ENCODE measurements at places on chromosomes 16 and 17.

GRCh38 chr17:44693609-44694008 lies 4.0 kb upstream of the CCDC43 start:
- no peak for DNase-seq

DNA sequence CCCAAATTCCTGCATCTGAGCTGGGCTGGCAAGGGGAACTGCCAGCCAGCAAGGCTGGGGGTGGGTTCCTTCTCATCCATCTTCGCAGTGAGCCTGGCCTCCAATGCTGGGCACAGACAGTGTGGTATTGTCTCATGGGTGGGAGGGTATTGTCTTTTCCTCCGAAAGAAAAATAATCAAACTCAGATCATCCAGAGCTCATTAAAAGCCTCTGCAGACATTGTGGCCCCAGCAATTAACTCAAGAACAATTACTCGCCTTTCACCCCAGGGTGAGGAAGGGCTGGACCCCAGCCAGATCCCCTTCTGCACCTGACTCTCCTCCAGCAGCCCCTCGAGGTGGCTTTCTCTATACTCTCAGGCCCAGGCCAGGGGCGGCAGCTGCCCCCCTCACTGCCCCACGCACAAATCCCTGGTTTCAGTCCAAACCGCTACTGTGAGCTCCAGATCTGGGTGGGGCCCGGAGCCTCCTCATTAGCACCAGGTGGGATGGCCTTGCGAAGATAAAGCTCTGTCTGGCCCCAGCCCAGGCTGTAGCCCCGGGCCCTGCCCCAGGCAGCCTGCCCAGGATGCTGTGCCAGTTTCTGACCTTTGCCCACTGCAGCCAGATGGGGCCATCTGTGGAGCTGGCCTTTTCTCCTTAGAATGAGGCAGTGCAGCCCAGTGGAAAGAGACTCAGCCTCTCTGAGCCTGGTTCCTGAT lies 2.3 kb upstream of the KRT15 start:
- DNase-seq: no peak

DNA sequence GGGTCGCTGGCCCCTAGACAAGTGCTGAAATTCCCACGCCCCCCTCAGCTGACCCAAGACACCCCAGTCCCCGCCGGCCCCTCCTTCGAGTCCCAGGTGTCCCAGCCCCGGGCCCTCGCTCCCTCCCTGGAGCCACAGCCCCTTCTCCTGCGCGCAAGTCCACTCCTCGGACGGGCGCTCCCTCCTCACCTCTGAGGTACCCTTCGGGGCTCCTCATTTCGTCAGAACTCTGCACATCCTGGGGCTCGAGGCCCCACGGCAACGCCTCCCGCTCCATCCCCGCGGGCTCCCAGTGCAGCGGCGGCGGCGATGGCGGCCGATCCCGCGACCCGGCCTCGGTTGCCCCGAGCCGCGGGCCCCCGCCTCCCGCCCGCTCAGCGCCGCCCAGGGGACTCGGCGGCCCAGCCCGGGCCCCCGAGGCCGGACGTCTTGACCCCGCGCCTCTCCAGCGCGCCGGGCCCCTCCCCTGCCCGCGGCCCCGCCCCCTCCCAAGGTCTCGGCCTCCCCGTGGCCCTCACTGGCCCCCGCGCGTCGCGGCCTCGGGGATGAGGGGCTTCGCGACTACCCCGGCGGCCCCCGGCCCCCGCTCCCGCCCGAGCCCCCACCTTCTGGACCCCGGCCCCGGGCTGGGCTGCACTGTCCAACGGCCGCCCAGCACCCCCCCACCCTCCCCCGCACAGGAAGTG lies at the start of gene ZNF768:
Gene ZNF768, minus strand, starts transcription at position 430 of the 686 bp plus-strand sequence. Its CDS starts 153 bp downstream, at position 277.
- DNase-seq: peak; percentile 62

- no peak for DNase-seq
Observed at GRCh38 chr17:2983255-2983654, 80.2 kb downstream of the OR1D5 start.

- DNase-seq: peak; percentile 72
Observed at GRCh38 chr17:81566461-81567126, 14.4 kb upstream of the FAAP100 start.

- no peak for DNase-seq
Observed at GRCh38 chr17:50569592-50569991, 9.1 kb downstream of the CACNA1G start.

GRCh38 chr17:58318065-58318481 lies 10.5 kb downstream of the TSPOAP1 start:
- DNase-seq: no peak

DNA sequence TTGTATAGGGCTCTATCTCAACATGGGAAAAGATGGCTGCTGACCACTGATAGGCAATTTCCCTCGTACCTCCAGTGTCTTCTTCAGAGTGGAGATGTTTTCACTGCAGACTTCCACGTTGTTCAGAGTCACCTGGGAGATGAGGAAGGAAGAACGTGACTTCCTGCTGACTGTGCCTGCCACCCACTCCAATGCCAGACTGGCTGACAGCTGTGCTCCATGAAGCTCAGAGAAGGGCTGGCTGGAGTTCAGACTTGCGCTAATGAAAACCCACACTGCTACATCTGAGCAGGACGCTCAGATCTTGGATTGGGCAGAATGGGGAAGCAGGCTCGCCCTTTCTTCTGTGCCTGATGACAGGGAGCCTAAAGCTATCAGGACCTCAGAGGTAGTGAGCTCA lies 33.1 kb downstream of the COG4 start:
- DNase-seq: no peak

- peak; percentile 54 for DNase-seq
Observed at GRCh38 chr16:56625140-56625942, at the start of gene MT1E. Gene MT1E (plus strand): TSS chr16:56625781. CDS start chr16:56625852, 71 bp downstream.

- peak; percentile 61 for DNase-seq
Observed at GRCh38 chr17:44353672-44354331, 8.7 kb downstream of the GRN start.

- no peak for DNase-seq
Observed at GRCh38 chr16:2019921-2020831, 591 bp downstream of the NPW start.

- no peak for DNase-seq
Observed at GRCh38 chr17:61517843-61518606, 65.8 kb downstream of the TBX4 start.

- DNase-seq: no peak
Observed at GRCh38 chr16:82094942-82095540, 60.0 kb downstream of the HSD17B2 start.

DNA sequence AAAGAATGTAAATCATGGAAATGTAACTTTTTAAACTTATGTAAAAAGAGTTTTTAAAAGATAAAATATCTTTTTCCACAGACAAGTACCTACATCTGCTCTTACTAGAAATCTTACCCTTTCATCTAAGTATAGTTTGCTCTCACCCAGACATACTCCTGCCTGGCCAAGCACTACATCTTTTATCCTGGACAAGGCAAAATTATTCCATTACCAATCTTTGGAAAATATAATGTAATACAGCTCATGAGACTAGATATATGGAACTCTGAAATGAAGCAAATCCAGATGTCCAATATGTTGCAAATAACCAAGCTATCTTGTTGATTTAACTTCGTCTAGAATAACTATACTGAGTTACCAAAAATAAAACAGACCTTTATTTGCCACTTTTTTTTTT lies 50.0 kb downstream of the VMP1 start:
- DNase-seq: no peak

DNA sequence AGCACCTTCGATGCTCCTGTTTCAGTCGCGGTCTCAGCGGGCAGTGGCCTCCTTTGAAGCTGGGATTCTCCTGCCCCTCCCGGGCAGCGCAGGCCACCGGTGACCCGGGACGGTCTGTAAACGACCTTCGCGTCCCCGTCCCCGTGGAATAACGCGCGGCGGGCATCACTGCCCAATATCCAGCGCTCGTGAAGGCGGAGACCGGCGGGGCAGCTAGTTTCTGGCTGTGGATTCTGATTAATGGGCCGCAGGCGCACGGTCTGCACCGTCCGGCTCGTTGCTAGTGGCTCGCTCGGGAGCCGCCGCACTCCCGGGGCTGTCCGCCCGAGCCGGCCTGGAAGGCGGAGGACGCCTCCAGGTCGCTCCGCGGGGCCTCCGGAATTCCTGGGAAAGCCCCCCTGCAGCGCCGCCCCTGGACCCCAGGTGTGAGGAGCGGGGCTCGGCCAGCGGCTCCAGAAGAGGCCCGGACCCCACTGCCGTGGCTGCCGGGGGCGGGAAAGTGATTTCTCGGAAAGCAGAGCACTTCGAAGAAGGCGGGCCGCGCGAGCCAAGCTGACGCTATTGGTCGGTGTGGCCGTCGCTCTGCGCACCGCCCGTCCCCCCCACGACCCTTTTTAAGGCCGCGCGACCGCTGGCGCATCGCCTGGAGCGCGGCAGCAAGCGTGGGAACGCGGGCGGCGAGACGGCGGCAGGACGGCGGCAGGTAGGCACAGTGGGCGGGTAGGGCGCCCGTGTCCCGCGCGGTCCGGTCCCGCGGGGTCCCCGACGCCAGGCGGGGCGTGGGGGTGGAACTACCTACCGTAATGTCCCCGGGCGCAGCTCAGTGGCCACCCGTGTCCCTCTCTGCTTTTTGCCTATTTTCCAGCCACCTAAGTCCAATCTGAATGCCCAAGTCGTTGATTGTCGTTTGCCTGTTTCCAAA lies at the start of gene IRF8:
Gene IRF8, plus strand, starts transcription at position 642 of the 922 bp plus-strand sequence. CDS start 3,854 bp downstream, outside the sequence.
- DNase-seq: peak; percentile 82

Measured in testis (tissue), 5 donors.